ENCODE measurements at places on chromosomes 5 and 9.

DNA sequence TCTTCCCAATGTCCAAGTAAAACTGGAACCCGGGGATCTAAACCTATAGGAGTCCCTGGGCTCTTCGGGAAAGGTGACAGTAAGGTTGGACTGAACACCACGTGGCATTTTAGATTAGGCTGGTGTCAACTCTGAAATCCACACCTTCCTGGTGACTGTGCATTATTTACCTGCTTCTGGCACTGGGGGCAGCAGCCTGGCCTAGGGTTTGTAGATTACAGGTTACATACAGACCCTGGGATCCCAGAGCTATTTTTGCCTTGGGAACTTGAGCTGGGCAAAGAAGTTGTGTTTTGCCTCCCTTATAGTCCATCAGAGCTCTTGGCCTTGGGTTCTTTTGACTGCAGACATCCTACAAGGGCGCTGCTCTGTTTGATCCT lies 173.2 kb downstream of the DAB2IP start:
- DNase-seq, result no peak

- DNase-seq, result no peak
These were observed 678 bp downstream of the GBA2 start for GRCh38 chr9:35748242-35748857.

DNA sequence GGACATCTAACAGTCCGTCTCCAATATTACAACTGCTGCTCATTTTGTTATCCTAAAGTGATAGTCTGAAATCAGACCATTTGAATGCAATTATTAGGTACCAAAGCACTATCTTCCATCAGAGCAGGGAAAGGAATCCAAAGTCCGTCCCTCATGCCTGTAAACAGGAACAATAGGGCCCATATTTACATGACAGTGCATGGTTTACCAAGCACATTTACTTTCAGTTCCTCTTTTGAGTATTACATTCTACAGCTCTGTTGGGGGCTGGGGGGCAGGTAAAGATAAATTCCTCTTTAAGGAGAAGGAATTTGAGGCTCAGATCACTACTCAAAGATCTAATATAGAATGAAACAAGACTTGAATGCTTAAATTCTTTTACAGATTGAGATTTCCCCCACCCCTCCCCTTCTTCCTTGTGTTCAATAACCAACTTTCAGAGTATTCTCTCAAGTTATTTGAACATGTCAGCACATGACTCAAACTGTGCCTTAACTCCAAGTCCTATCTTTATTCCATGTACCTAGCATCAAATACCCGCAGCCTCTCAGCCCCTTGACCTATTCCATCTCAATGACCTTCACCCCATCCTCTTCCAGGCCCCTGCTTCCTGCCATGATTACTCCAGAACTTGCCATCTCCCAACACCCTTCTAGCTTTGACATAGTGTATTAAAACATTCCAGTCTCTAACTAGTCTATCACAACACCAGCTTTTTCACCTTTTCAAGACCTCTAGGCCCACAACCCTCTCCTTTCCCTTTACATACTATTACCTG lies 71.0 kb downstream of the BRINP1 start:
- DNase-seq, result no peak

GRCh38 chr5:136108180-136108611 lies 24.4 kb upstream of the SMAD5 start:
- DNase-seq, result no peak

DNA sequence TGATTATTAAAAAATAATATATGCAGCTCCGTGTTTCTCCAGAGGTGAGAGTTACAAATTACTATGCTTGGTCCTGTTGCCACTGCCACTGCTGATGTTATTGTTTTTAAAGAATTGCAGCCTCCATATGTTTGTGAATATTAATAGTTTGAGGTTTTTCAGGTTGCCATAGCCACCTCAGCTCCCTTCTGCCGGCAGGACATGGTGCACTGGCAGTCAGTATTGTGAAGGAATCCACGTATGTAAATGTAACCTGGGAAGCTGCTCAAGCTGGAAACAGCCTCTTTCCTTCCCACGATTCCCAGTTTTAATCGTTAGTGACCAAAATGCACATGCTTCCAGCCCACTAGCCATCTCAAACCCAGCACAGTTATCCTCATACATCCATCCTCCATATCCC lies 184.4 kb upstream of the CCNG1 start:
- no peak for DNase-seq

DNA sequence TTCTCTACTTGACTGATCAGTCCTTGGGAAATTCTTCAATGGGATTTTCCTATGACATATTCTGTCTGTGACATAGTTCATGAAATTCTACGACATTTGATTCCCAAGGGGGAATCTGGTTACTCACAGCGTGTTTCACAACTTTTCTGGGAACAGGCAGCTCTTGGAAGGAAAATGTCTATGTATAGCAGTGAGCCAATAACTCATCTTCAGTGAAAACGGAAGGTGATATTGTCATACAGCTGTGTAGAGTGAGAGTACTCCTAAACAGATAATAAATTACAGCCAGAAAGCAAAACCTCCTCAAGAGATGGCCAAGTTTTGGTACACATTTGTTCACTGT lies 91.4 kb downstream of the C9orf152 start:
- DNase-seq, result peak; percentile 39

DNA sequence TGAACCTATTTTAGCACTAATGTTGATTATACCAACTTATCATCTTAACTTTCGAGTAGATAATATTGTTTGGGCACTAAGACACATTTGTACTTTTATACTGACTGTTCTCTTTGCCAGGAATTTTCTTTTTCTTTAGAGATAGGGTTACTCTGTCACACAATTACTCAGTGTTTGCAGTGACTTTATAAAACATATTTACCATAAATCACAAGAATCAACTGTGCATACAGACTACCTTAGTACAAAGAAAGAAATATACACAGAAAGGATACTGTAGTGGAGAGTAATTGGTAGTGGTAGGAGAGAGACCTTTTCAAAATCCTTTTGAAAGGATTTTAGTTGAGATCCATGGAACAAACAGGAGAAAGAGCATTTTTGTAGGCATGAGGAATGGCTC lies 40.3 kb downstream of the KIAA1958 start:
- DNase-seq, result no peak

GRCh38 chr9:110217656-110218099 lies 9.7 kb upstream of the C9orf152 start:
- no peak for DNase-seq

DNA sequence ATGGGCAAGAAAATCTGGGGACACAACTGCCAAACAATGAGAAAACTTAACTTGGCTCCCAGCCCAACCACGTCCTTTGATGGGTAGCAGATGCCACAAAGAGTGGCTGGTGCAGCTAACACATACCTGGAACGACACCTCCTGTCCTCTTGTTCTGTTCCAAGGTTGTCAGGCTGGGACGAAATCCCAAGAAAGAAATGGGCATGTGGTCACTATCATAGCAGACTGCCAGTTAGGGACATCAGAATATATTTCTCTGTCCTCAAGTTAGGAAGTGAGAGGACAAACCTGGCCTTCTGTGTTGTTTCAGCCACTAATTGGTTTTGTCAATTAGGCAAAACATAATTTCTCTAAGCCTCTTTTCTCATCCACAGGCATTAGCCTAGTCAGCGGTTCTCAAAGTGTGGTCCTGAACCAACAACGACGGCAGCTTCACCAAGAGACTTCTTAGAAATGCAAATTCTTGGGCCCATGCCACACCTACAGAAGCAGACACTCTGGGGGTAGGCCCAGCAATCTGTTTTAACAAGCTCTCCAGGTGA lies 63.4 kb downstream of the RAPGEF1 start:
- no peak for DNase-seq

- no peak for DNase-seq
These were observed 207.1 kb downstream of the DCP2 start for GRCh38 chr5:113183694-113184093.

DNA sequence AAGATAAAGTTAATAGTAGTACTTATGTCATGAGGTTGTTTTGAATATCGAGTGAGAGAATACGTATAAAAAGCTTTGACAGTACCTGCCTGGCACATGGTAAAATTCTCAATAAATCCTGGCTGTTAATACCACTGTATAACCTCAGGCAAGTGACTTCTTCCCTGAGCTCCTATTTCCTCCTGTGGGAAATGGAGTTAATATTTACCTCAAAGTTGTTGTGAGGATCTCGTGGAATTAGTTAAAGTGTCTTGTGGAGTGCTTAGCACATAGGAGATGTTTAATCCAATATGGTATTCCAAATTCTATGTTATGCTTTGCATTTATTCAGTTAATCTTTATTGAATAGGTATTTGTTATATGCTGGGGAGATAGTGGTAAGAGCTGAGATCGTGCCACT lies 18.5 kb downstream of the FOCAD start:
- DNase-seq, result no peak

- DNase-seq, result no peak
These were observed 5.9 kb downstream of the RGMB start for GRCh38 chr5:98779264-98779877.

GRCh38 chr5:36854402-36855140 lies 22.0 kb upstream of the NIPBL start:
- DNase-seq, result no peak

- DNase-seq, result no peak
These were observed 150.2 kb downstream of the KIAA0825 start for GRCh38 chr5:94467954-94468930.

- DNase-seq, result no peak
These were observed 22.8 kb upstream of the DUSP1 start for GRCh38 chr5:172793577-172794488.

- DNase-seq, result peak; percentile 49
These were observed 497.6 kb upstream of the CD180 start for GRCh38 chr5:67693956-67694809.

GRCh38 chr5:175598774-175599173 lies 59.1 kb upstream of the HRH2 start:
- DNase-seq, result no peak

DNA sequence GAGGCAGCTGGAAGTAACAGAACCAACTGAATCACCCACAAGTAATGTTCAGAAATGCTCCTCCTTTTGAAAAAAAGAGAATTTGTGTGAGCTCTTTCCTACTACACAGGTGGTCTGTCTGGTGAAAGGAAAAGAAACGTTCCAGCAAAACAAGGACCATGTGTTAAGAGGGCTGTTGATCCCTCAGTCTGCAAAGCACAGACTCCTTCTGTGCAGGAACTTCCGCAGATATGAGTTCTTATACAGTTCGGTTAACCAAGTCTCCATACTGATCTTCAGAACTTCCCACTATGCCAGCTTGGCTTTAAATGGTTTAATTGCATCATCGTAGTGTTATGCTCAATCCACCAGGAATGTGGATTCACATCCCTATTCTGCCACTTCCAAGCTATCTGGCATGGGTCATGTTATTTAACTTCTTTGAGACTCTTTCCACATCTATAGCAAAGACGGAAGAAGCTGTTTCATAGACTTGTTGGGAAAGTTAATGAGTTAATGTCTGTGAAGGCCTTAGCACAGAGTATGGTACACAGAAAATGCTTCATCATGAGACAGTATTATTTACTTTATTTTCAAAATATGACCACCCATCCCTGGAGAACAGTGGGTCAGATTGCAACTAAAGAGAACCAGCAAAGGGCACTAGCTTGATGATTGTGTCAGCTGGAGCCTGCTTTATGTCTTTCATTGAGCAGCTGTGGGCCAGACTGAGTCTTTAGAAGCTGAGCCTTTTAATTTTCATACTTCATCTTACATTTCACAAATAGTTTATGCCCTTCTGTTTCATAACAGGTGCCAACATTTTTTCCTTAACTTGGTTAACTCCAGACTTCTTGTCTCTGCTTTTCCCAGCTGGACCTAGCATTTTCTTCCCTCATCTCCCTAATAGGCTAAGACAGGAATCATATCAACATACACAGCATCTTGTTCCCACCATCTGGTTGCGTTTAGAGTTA lies 89.9 kb downstream of the MAMDC2 start:
- no peak for DNase-seq

Data from right hindlimb (tissue), 1 donor.